ENCODE measurements at places on chromosomes 2 and 18. TPM values are rescaled to one million over a fixed set of nuclear protein-coding genes. Genes with fewer than 3 reads are reported as not detected.

Gene RNPEPL1
- 14.3 TPM for total RNA-seq

Gene PLA2R1
- total RNA-seq = 0.90 TPM

Gene TUBA3E
- total RNA-seq = 0.05 TPM

Gene LAMA3
- 8.9 TPM for total RNA-seq

Gene LRRTM4
- total RNA-seq = 0.09 TPM

Gene TMEM200C
- 0.19 TPM for total RNA-seq

Gene GPR17
- total RNA-seq = under 0.01 TPM

Gene ASTL
- total RNA-seq = 0.42 TPM

GRCh38 chr2:150292807-150293206, 194.7 kb downstream of the RND3 start:
- no peak for DNase-seq

DNA sequence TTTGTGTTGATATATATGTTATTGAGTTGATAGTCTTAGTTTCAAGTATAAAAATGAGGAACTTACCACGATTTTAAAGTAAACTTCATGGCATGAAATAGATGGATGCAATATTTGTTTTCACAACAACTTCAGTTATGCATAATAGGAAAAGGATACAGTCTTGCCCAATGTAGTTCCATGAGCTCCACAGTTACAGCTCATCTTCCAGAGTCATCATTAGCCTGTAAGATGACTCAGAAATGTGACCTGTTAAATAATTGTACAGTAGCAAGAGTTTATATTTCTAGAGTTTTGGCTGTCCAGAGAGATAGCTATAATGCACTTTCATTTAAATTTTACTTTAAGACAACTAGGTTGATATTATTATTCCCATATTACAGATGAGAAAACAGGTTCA, 80.9 kb upstream of the ARHGAP28 start:
- DNase-seq = no peak

DNA sequence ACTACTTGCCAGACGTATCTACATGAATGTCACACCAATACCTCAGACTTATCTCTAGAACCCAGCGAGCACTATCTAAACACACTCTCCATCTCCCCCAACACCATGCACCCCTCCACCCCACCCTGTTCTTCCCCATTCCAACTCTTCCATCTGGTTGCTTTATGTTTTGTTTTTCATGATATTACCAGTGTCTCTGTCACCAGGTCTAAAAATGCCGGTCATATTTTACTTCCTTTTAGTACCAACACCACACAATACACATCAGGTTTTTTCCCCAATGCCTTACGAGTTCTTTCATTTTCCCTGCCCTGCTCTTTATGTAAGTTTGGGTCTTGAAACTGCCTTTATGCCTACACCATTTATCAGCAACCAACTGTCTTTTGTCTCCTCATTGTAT, 10.2 kb upstream of the ITGA4 start:
- DNase-seq = peak; percentile 57

DNA sequence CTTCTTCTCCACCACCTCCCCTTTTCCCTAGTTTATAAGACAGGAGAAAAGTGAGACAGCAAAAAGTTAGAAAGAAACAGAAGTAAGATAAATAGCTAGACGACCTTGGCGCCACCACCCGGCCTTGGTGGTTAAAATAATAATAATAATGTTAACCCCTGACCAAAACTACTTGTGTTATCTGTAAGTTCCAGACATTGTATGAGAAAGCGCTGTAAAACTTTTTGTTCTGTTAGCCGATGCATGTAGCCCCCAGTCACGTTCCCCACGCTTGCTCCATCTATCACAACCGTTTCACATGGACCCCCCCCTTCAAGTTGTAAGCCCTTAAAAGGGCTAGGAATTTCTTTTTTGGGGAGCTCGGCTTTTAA, 1.5 kb upstream of the BUB1 start:
- no peak for DNase-seq

GRCh38 chr18:39347701-39348100, 1782.1 kb upstream of the CELF4 start:
- DNase-seq = no peak

- no peak for DNase-seq
Observed at GRCh38 chr2:130335226-130335625, 7.5 kb upstream of the IMP4 start.

GRCh38 chr2:43041661-43042360, 184.6 kb downstream of the ZFP36L2 start:
- no peak for DNase-seq

GRCh38 chr2:241560162-241560882, 1.8 kb downstream of the BOK start:
- no peak for DNase-seq

DNA sequence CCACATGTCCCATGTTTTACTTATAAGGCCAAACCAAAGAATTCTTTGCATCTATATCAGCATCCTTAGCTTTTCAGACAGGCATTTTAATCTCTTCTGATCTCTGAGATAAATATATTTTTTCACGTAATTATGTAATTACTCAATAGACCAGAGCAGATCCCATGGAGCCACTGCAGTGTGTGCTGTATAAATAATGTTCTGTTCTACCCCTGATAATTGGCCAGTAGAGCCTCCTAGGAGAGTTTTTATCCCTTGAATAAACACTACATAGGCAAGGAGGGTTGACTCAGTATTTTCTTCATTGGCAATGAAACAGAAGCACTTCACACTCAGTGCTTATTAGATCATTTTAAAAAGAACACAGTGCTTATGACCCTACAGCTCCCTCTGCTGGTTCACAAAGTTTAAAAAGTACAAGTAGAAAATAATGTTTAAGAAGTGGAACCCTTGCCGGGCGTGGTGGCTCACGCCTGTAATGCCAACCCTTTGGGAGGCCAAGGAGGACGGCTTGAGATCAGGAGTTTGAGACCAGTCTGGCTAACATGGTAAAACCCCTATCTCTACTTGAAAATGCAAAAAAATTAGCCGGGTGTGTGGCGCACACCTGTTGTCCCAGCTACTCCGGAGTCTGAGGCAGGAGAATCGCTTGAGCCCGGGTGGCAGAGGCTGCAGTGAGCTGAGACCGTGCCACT, 91.9 kb downstream of the PPP1R1C start:
- peak; percentile 18 for DNase-seq

GRCh38 chr18:39424261-39424660, 1858.7 kb upstream of the CELF4 start:
- no peak for DNase-seq

- DNase-seq = no peak
Observed at GRCh38 chr2:241412144-241412543, 56.1 kb downstream of the FARP2 start.

DNA sequence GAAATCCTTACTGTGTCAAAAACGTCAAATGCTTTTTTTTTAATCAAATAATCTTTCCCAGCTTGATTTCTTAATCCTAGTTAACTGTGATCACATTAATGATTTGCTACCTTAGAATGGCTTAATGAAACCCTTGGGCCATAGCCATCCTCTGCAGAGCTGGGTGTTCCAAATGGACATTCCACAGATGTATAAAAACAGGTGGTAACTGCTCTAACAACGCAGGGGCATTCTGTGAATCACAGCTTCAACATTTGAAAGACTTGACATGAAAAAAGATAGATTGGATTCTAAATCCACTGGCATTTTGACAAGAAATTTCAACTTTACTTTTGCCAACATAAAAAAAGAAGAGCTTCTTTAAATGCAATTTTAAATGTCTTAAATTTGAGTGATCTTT, 69.8 kb upstream of the RASGRP3 start:
- DNase-seq = no peak

GRCh38 chr2:67451086-67451832, 54.1 kb downstream of the ETAA1 start:
- no peak for DNase-seq

DNA sequence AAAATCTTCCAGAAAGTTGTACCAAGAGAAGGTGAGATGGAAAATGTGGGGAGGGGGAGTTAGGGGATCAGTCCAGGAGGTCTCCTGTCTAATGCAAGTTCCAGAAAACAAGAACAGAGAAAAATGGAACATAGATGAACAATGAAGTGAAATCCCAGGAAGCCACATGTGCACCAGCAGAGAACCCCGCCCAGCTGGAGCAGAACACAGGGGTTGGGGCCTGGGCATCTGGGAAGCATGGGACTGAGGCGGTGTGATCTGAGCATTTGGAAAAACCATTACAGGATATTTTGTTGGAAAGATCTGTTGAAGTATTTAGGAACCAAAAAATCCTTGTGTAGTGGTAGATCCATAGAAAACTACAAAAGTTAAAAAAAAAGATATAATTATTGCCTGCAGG, 133.7 kb downstream of the INO80D start:
- DNase-seq = no peak

DNA sequence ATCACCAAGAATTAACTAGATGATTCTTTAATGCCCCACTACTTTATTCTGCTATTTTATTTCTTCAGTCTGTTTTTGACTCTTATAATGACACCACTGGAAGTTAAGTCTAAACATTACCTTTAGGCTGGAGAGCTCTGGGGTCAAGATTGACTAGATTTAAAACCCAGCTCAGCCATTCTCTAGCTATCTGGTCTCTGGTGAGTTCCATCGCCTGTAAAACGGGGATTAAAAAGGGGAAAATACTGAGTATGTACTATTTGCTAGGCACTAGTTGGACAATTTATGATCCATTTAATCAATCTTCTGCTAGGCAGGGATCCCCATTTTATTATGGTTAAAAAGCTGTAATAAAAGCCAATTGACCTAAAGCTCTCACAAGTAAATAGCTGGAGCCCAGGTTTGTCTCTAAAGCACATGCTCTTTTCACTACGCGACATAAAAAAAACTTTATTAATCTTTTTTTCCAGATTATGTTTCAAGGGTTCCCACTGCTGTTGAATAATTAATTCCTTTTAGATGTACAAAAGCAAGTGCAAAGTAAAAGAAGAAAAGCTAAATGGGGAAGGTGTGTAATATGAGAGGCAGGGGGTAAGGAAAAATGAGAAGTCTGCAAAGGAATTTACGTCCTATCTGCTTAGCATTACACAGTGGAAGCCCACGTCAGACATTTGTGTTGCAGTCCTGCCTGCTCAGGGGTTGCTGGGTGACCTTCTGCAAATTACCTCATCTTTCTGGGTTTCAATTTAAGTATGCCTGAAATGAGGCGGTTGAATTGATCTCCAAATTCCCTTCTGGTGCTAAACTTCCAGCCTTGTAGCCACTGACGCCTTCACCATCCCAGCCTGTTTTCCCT, 918 bp upstream of the NABP1 start:
- DNase-seq = no peak

- no peak for DNase-seq
Observed at GRCh38 chr2:242034996-242035814, 165.7 kb downstream of the RTP5 start.

GRCh38 chr2:46615986-46616485, 136.7 kb downstream of the TMEM247 start:
- peak; percentile 17 for DNase-seq

GRCh38 chr18:61579581-61579980, 246.4 kb downstream of the CDH20 start:
- DNase-seq = no peak

DNA sequence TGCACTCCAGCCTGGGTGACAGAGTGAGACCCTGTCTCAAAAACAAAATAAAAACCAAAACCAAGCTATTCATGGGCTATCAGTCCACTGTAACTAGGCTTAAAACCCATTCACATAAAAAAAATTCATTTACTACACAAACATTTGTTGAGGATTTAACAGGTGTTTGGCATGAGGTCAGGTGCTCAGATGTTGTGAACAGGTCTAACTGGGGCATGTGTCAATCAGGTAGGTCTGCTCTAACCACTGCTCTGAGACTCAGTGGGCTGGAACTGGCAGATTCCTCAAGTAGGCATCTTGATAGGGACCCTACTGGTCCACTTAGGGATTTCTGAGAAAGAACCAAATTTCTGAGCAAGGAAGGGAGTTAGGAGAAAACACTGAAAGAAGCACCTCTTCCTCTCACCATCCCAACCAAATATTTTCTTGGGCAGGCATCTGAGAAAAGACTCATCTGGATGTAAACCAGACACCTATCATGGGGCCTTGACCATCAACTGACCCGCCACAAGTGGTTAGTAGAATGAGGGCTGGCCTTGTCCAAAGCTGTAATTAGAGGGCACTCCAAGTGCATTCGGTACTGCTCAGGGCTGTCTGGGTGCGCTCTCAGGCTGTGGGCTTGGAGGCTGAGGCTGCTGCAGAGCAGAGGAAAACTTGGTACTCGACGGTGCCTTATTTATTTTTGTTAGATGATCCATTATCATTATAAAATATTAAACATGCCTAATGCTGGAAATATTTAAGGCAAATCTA, 33.9 kb downstream of the WIPF1 start:
- no peak for DNase-seq

DNA sequence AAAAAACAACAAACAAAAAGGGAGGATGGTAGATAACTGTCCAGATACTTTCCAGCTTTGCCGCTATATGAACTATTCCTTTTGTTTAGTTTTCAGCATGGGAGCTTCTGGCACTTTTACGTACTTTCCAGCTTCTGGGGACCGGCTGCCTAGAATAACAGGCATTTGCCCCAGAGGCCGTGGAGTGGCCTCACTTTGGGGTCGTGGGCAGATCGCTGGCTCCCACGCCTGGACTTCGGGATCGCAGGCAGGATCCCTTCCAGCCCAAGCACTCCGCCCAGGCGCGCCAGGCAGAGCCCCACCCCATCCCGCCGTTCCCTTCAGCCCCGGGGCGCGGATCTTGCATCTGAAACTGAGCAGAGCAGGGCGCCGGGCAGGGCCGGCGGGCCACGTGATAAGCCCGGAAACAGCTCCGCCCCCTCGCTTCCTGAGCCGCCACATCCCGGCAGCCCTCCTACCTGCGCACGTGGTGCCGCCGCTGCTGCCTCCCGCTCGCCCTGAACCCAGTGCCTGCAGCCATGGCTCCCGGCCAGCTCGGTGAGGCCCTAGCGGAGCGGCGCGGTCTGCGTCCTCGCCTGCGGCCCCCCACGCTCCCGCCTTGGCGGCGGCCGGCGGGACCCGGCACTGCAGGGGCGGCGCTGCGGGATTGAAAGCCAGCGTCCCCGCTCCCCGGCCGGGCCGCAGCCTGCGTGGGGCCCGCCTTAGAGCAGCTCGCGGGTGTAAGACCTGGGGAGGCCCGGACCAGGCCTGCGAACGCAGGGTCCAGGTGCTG, at the start of gene ATIC:
Gene ATIC, plus strand, starts transcription at position 435 of the 772 bp plus-strand sequence. Its CDS starts 84 bp downstream, at position 519.
- peak; percentile 86 for DNase-seq

DNA sequence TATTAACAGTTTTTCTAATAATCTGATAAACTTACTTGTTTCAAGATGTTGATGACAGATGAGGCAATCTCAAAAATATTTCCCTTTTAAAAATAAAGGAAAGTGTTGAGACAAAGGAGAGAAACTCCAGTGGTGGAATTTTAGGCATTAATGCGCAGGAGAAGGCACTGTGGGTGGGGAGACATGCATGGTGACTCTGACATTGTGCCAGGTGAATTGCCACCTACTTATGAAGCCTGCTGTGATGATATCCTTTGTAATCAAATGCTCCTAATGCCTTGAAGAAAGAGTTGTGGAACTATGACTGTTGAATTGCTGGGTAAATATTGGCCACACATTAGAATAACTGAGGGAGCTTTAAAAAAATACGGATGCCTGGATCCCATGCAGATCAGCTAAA, 101.4 kb downstream of the PLA2R1 start:
- DNase-seq = no peak

GRCh38 chr2:207469451-207469850, 60.3 kb upstream of the CREB1 start:
- no peak for DNase-seq
